ENCODE measurements at places on chromosomes 7 and 10. TPM values are rescaled to one million over a fixed set of nuclear protein-coding genes. Genes with fewer than 3 reads are reported as not detected.
A peak's percentile ranks its signal among the peaks of the same experiment; 100 is the strongest.

DNA sequence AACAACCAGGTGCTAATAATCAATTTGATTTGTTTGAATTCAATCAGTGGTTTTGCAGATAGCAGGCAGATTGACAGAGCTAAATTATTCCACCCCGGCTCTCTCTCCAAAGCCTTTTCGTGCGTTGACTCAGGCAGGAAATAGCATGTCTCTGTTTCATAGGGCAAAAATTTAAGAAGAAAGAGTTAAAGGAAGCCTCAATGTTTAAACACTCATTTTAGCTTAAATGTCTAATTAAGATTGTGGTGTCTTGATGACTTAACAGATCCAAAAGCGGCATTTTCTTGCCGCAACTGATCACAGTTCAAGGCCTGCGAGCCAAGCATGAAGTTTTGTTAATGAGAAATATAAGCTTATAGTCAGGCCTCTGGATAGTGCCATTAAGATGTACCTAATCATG, 1051.1 kb upstream of the AUTS2 start:
- no peaks in the 10 kb centered on the region for H3K27me3 ChIP-seq
- no peak overlapping the region for H3K4me3 ChIP-seq
- no peak for DNase-seq
- no peaks in the 10 kb centered on the region for H3K4me1 ChIP-seq
- H3K36me3 ChIP-seq: no peaks in the 10 kb centered on the region

DNA sequence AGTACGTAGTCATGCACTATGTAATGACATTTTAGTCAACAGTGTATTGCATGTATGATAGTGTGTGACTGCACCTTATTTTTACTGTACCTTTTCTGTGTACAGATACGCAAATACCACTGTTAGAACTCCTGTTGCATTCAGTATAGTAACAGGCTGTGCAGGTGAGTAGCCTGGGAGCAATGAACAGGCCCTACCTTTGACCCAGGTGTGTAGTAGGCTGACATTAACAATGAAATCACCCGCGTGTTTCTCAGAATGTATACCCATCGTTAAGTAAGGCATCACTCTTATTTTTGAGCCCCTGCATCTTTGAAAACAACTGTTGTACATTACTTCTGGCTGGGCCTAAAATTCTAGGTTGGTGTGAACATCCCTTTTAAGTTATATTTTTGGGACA, 41.6 kb downstream of the DAGLB start:
- DNase-seq: no peak
- no peaks in the 10 kb centered on the region for H3K4me1 ChIP-seq
- H3K36me3 ChIP-seq: peaks cover 87% of the 10 kb centered on the region
- H3K4me3 ChIP-seq: no peak overlapping the region
- H3K27ac ChIP-seq: no peak overlapping the region

DNA sequence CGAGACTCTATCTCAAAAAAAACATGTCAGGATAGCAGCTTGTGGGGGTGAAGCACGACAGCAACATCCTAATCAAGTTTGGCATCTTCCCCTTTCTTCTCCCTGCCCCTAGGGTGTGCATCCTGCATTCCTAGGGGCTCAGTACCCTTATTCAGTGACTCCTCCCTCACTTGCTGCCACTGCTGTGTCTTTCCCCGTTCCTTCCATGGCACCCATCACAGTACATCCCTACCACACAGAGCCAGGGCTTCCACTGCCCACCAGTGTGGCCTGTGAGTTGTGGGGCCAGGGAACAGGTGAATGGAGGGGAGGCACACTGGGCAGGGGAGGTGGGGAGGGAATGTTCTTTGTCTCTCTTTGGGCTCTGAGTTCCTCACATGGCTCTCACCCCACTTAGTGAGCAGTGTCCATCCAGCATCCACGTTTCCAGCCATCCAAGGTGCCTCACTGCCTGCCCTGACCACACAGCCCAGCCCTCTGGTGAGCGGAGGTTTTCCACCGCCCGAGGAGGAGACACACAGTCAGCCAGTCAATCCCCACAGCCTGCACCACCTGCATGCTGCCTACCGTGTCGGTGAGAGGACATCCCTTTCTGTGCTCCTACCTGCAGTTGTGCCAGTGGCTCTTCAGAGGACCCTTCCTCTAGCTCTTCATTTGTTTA, 11.4 kb downstream of the NDST2 start:
- no peak overlapping the region for H3K27ac ChIP-seq
- H3K36me3 ChIP-seq: peaks cover 91% of the 10 kb centered on the region
- no peaks in the 10 kb centered on the region for H3K27me3 ChIP-seq
- no peak for DNase-seq
- H3K4me1 ChIP-seq: no peaks in the 10 kb centered on the region

GRCh38 chr10:50595785-50596184, 28.0 kb downstream of the SGMS1 start:
- no peaks in the 10 kb centered on the region for H3K27me3 ChIP-seq
- H3K4me1 ChIP-seq: no peaks in the 10 kb centered on the region
- H3K27ac ChIP-seq: no peak overlapping the region
- H3K36me3 ChIP-seq: no peaks in the 10 kb centered on the region

DNA sequence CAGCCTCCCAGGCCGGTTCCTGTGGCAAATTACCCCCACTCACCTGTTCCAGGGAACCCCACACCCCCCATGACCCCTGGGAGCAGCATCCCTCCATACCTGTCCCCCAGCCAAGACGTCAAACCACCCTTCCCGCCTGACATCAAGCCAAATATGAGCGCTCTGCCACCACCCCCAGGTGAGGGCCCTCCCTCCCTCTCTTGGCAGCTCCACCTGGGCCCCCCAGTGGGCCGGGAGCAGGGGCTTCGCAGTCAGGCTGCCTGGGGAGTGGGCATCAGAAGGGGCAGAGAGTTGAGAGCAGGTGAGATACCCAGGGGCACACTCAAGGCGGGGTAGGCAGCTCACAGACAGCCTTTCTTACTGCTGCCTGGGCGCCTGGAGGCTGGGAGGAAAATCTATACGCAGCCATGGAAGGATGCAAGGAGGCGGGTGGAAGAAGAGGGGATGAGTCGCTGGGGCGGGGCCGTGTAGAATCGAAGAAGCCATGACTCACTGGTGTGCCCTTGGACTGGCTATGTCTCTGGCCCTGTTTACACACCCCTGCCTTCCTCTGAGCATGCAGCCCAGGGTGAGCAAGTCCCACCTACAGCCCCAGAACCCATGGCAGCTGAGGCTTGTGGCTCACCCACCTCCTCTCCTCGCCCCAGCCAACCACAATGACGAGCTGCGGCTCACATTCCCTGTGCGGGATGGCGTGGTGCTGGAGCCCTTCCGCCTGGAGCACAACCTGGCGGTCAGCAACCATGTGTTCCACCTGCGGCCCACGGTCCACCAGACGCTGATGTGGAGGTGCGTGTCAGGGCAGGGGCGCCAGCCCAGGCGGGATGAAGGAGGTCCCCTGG, 48.6 kb upstream of the PPIF start:
- H3K36me3 ChIP-seq: peaks cover 94% of the 10 kb centered on the region
- H3K4me1 ChIP-seq: peaks cover 3% of the 10 kb centered on the region
- DNase-seq: peak; percentile 86
- peak overlapping the region; percentile 20 for H3K27ac ChIP-seq

GRCh38 chr10:48418189-48418788, 111.8 kb downstream of the MAPK8 start:
- H3K36me3 ChIP-seq: no peaks in the 10 kb centered on the region
- DNase-seq: no peak
- no peaks in the 10 kb centered on the region for H3K27me3 ChIP-seq
- no peak overlapping the region for H3K27ac ChIP-seq
- no peaks in the 10 kb centered on the region for H3K4me1 ChIP-seq

DNA sequence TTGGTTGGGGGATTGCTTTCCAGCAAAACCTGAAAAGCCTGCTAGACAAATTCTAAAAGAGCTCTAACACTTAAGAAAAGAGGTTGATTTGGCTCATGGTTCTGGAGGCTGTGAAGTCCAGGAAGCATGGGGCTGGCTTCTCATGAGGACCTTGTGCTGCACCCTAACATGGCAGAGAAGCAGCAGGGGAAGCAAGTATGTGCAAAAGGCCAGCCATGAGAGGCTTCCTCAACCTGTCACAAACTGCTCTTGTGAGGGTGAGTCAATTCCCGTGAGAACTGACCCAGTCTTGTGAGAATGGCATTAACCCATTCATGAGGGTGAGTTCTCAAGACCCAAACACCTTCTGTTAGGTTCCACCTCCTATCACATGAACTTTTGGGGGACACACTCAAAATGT, 54.3 kb upstream of the IGFBP3 start:
- H3K36me3 ChIP-seq: no peaks in the 10 kb centered on the region
- H3K27ac ChIP-seq: no peak overlapping the region
- peaks cover 29% of the 10 kb centered on the region for H3K4me1 ChIP-seq

DNA sequence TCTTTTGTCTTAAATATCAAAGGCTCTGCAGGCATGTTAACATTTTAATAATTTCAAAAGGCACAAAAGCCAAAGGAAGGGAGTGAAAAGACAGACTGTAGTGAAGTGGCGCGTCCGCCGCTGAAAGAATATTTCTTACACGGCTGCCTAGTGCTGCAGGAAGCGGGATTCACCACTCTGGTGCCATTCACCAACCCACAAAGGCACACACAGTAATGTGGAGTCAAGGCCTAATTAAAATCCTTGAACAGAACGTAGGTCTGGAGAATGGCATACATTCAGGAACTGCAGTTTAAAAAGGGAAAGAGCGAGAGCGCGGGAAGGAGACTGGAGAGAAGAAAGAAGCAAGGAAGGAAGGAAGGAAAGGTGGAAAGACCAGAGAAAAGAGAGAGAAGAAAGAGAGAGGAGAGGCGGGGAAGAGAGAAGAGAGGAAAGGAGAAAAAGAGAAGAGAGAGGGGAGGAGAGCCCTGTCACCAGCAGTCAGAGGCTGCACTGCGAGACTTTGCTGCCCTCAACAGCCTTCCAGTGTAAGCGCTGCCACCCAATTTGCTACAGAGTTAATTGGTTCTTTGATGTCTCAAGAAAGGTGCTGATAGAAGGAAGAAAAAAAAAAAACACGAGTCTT, 554.0 kb downstream of the MDFIC start:
- DNase-seq: no peak
- H3K4me3 ChIP-seq: no peak overlapping the region
- H3K27ac ChIP-seq: no peak overlapping the region

- DNase-seq: peak; percentile 85
- peaks cover 16% of the 10 kb centered on the region for H3K36me3 ChIP-seq
Observed at GRCh38 chr7:56091591-56091990, 1.2 kb downstream of the PHKG1 start.

- no peaks in the 10 kb centered on the region for H3K36me3 ChIP-seq
- no peak overlapping the region for H3K4me3 ChIP-seq
- no peaks in the 10 kb centered on the region for H3K4me1 ChIP-seq
- no peaks in the 10 kb centered on the region for H3K27me3 ChIP-seq
Observed at GRCh38 chr7:31893365-31893764, 176.8 kb downstream of the PDE1C start.

DNA sequence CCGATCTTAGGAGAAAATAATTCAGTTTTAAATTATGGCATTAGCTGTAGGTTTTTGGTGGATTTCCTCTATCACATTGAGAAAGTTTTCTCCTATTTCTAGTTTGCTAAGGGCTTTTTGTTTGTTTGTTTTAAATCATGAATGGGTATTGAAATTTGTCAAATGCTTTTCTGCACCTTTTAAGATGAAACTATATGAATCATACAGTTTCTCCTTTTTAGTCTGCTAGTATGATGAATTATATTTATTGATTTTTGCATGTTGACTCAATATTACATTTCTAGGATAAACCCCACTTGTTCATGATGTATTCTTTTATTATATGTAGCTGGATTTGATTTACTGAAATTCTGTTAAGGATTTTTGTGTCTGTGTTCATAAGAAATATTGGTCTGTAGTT, 70.3 kb upstream of the PIP4K2A start:
- H3K4me3 ChIP-seq: no peak overlapping the region
- no peak overlapping the region for H3K27ac ChIP-seq
- no peaks in the 10 kb centered on the region for H3K36me3 ChIP-seq
- no peaks in the 10 kb centered on the region for H3K4me1 ChIP-seq
- no peaks in the 10 kb centered on the region for H3K27me3 ChIP-seq
- no peak for DNase-seq

DNA sequence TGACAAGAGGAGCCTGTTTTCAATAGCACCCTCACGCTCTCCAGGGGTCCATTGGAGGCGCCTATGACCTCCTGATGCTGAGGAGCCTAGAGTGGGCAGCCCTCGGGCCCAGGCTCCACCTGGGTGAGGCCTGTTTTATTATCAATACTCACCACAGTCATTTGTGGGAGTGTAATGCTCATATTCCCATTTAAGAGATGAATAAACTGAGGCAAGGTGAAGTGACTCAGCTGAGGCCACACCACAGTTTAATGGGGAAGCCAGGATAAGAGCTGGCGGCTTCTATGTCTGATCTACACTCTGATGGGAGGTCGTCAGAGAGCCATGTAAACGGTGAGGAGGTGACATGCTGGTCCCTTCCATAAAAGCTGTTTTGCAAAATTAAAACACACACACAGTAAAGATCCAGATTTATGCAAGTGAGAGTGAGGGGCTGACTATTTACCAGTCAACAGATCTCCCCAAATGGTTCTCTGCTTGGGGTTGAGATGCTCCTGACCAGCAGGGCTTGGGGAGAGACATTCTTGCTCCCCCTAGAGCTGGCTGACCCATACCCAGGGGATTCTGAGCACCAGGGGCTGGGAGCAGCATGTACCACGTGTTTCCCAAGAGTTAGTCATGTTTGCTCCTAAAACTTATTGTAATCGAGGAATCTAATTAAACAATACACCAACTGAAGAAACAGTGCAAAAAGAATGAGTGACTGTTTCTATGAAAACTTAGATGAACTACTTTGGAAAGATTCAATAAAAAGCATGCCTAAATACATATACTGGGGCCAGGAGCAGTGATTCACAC, 81.0 kb upstream of the INSIG1 start:
- no peak overlapping the region for H3K27ac ChIP-seq
- H3K36me3 ChIP-seq: no peaks in the 10 kb centered on the region
- H3K27me3 ChIP-seq: no peaks in the 10 kb centered on the region
- no peak for DNase-seq

DNA sequence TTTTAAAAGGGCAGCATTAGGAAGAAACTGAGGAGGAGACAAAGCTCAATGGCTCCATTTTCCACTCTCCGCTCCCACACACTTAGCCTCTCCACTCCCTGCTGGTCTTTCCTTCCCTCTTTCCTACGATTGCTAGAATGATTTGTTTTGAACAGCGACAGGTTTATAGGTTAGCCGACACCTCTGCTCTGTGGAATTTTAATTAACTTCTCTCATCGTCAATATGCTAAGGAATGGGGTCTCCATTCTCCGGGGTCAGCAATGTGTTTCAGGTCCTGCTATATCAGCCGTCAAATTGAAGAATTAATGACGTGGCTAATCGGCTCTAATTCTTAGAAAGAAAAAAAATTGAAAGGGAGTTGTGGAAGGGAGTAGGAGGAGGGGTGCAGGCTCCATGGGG, 28.9 kb downstream of the FBXW4 start:
- H3K27ac ChIP-seq: no peak overlapping the region
- H3K27me3 ChIP-seq: no peaks in the 10 kb centered on the region
- no peaks in the 10 kb centered on the region for H3K4me1 ChIP-seq
- peaks cover 49% of the 10 kb centered on the region for H3K36me3 ChIP-seq
- no peak overlapping the region for H3K4me3 ChIP-seq

- DNase-seq: no peak
- H3K4me3 ChIP-seq: no peak overlapping the region
- no peaks in the 10 kb centered on the region for H3K4me1 ChIP-seq
- peaks cover 31% of the 10 kb centered on the region for H3K36me3 ChIP-seq
Observed at GRCh38 chr7:96691702-96692101, 17.9 kb downstream of the SEM1 start.

GPR37 gene
- total RNA-seq: not detected

AKR1C8 gene
- not detected for total RNA-seq

KCNIP2 gene
- total RNA-seq: 1.1 TPM

IGF2BP3 gene
- not detected for total RNA-seq

TMEM176B gene
- total RNA-seq: 42.5 TPM

IRF5 gene
- total RNA-seq: not detected

HOXA2 gene
- 36.5 TPM for total RNA-seq

DYDC2 gene
- total RNA-seq: not detected

MACROH2A2 gene
- total RNA-seq: 8.2 TPM

TMEM184A gene
- not detected for total RNA-seq

Data from ascending aorta (tissue), 2 donors.